GM18507 (cell line): ENCODE measurements at places on chromosomes 1 and 21.
A peak's percentile ranks its signal among the peaks of the same experiment; 100 is the strongest.

DNA sequence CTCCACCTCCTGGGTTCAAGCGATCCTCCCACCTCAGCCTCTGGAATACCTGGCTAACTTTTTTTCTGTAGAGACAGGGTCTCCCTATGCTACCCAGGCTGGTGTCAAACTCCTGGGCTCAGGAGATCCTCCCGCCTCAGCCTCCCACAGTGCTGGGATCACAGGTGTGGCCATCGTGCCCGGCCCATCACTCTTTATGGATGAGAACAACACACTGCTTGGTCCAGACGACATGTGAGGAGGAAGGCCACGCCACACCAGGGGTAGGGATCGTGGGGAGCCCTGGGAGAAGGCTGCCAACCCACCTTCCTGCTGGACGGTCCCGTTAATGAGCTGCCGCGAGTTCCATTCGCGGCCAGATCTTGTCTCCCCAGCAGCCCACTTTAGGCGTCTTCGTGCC is 5.0 kb upstream of the GABRD start:
- DNase-seq: no peak

DNA sequence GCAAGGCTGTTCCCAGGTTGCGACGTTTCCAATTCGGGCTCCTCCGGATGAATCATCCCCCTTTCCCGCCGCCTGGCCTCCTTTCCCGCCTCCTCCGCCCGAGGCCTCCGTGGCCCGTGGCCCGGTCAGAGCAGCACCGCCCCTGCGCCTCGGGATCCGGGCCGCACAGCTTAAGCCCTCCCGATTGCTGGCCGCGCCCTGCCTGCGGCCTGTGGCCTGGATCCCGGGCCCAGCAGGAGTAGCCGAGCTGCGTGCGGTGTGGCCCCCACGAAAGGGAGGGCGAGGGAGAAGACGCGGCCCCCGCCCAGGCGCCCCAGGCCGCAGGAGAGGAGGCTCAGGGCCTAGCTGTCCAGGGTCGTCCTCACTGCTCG is 1.0 kb downstream of the TMEM200B start:
- DNase-seq: no peak

DNA sequence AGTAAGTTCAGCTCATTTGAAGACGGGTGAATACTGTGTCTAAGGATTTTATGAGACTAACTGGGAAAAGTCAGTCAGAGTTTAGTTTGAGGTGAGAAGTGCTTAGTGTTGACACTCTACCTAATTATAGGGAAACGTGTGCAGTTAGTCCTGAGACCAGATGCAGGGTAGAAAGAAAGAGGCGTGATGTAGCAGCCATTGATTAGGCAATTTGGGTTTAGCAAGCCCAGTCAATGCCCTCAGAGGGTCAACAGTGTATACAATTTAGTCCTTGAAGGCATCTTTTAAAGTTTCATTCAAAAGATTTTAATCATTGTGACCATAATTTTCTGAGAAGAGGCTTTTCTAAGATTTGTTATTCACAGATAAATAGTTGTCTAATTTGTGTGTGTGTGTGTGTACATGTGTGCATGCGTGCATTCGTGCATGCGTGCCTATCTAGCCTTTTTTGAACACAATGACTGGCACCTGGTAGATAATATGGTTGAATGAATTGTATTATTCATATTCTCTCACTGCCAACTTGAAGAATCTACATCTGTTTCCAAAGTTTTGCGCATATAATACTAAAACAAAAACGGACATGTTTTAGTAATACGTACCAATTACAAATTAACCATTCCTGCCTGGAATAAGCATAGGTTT is 332.9 kb downstream of the SRGAP2C start:
- no peak for DNase-seq

DNA sequence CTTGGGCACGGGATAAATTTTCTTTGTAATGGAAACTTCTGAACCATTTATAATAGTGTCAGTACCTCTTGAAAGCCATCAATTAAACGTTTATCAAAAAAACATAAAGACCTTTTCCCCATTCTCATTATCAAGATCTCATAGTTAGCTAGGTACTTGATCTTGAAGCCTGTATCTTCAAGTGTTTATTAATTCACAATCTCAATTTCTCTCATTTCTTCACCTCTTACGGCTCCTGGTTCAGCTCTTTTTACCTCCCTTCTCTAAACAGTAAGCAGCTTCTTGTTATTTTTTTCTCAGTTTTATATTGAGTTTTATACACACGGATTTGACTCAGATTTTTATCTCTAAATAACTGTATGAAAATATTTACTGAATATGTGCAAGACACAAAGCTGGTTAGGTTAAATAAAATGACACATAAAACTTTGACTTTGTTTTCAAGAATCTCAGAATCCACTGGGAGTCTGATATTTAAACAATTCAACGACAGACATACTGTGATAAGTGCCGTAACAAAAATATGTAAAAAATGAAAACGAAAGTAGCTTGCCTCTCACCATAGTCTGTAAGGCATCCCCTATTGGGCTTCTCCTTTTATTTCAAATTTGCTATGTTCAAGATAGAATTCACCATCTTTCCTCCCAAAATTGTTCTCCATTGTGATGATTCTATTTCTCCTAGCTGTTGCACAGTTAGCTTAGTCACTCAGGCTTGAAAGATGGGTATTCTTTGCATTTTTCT is 411.6 kb upstream of the ZRANB2 start:
- DNase-seq: no peak

DNA sequence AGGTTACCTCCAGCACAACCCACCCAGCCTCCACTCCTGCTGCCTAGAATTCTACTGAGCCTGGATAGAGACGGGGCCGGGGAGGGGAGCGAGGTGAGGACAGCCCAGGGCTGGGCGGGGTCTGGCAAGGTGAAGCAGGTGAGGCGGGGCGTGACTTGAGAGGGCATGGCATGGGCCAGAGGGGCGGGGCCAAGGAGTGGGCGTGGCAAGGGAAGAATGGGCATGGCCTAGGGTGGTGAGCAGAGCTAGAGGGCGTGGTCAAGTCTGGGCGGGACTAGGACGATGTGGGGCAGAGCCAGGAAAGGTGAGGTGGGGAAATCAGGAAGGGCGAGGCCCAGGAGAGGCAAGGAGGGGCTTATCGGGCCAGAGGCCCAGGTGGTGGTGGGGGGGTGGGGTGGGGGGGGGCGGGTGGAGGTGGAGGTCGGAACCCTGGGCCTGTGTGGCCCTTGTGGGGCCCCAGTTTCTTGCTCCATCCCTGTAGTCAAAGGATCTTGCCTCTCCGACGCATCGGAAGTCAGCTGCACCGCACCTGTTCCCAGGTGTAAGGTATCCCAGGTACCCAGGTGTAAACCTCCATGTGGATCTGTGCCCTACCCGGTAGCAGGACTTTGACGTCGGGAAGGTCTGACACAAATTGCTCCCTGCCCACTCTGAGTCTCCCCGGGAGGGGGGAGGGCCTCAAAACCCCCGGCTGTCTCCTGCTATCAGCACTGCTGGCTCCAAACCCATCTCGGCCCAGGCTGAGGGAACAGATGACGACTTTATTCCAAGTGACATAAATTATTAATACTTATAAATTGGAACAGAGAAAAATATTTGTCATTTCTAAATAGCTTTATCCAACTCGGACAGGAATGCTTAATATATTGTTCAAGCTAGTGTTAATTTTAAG is 32.9 kb upstream of the UTS2 start:
- no peak for DNase-seq

DNA sequence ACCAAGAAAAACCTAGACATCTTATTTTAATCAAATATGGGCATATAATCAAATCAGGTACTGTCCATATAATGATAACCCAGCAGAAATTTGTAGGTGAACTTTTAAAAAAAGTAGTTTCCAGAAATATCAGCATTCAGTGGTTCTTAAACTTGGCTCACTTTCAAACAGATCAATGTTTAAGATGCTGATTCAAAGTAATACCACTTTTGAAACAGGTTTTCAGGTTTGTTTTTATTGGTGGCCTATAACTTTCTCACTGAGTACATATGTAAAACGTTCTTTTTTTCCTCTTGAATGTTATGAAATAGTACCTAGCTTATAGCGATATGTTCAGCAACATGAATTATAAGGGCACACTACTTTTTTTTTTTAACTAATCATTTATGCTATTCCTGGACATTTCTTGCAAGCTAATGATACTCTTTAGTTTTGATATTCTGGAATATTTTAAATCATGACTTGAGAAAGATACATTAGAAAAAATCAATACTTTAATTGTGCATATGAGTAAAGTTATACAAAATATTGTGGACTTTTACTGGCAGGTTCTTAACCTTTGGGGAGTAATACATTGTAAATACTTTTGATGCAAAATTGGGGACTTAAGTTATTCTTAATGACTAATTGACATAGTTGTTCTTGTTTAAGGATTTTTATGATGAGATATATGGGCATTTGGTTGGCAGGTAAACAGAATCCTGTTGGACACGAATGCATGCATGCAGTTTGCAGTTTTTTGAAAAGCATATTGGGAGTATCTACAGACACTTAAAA is 3.0 kb downstream of the NFIA start:
- no peak for DNase-seq

DNA sequence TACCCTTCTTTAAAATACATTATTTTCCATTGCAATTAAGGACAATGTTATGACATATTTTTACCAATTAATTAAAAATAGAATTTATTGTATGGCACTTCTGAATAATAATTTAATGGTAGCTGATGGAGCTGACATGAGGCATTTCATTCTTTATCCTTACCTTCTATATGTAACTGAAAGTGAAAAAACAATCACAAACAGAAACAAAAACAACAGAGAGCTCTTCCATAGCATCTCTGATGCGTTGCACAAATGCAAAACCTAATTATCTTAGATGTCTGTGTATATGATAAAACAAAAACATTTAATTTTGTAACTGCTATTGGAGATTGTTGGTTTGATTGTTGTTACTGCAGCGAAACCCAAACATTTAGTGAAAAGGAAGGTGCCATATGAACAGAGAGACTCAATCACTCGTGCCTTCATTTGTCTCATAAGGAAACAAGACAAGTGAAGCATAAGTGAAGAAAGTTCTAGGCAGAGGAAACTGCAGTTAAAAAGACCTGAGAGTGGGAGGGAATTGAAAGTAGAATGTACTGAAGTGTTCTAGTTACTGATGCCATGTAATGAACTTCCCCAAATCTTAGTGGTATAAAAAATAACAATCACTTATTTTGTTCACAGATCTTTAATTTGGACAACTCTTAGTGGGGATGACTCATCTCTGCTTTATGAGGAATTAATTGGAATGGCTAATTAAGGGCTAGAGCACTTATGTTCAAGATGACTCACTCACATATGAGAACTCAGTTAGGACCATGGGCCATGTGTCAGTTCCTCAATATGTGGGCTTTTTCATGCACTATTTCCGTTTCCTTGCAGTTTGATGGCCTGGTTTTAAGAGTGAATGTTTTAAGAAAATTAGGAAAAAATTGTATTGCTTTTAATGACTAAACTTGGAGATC is 245.0 kb upstream of the OLFM3 start:
- DNase-seq: peak; percentile 2

DNA sequence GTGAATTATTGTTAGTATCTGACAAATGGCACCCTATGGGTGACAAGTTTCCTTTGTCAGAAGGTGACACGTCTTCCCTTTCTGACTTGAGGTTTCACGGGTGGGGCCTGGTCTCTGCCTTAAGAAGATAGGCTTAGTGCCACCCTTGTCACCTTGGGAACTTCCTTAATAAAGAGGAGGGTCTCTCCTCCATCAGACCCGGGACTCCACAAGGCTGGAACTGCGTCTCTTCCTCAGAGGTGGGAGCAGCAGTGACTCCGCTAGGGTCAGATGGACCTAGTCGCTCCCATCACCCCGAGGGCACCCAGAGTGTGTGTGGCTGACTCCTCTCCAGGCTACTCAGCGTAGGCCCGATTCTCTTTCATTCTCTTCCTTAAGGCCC is 774 bp upstream of the WDTC1 start:
- no peak for DNase-seq

DNA sequence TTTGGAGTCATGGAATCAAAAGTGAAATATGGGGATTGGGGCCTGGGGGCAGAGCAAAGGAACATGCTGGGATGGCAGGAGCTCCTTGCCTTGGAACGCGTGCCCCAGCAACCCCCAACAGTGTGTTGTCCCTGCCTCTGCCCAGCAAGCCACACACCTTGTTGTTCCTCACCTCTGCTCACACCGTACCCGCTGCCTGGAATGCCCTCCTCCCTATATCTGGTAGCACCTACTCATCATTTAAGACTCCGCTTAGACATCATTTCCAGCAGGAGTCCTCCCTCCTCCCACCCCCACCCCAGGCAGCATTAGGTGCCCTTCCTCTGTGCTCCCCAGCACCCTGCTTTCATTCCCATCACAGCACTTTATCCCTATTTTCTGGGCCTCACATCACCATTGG is 7.8 kb downstream of the NECTIN4 start:
- DNase-seq: no peak

DNA sequence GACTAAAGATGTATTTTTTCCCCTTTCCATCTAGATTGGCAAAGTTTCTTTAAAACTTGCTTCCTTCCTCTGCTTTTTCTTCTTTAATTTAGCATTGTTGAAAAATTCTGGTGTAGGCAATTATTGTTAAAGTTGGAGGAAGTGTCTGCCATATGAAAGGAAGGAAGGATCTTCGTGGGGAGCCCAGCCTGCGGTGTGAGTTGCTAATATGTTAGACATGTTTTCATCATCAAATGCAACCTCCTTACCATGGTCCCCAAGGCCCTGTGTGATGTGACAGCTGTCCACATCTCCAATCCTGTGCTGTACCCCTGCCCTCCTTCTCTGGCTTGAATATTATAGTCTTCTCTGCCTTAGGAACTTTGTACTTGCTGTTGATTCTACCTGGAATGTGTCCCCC is 81.0 kb upstream of the ZBTB18 start:
- no peak for DNase-seq

GRCh38 chr1:33000427-33001026 is 35.9 kb upstream of the RNF19B start:
- no peak for DNase-seq

- no peak for DNase-seq
Observed at GRCh38 chr1:115338457-115338820, 390 bp upstream of the NGF start.

- no peak for DNase-seq
Observed at GRCh38 chr1:179341943-179342547, 23.7 kb upstream of the AXDND1 start.

DNA sequence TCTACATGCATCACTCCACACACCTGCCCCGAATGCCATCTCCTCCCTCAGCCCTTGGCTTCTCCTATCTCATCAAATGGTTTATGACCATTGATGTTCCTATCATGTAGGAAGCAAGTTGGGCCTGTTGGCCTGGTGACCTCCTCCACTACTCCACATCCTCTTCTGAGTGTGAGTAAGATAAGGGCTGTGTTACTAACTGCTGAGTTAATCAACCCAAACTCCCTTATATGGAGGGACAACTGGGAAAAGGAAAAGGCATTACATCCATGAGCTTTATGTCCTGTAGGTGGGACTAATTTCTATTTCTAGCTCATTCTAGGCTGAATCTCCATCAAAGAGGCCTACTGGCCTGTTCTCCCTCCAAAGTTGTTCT is 57.6 kb downstream of the WLS start:
- no peak for DNase-seq
